Stimulated activated CD4-positive, alpha-beta T cell treated with anti-CD3 and anti-CD28 coated beads, Interleukin-1b, Interleukin-23, amount 100 ng/mL, for 1 hour (primary cell): ENCODE measurements at places on chromosomes 5 and 9.

DNA sequence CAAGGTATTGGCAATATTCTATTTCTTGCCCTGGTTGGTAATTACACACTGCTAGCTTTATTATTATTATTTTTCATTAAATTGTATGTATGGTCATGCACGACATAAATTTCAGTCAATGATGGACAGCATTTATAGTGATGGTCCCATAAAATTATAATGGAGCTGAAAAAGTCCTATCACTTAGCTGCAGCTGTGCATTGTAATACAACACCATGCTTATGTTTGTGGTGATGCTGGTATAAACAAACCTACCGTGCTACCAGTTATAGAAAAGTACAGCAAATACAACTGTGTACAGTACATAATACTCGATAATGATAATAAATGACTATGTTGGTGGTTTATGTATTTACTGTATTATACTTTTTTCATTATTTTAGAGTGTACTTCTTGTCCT, 65.5 kb downstream of the NR3C1 start:
- no peak for DNase-seq

- no peak for DNase-seq
Observed at GRCh38 chr5:171010816-171011215, 149.0 kb downstream of the RANBP17 start.

DNA sequence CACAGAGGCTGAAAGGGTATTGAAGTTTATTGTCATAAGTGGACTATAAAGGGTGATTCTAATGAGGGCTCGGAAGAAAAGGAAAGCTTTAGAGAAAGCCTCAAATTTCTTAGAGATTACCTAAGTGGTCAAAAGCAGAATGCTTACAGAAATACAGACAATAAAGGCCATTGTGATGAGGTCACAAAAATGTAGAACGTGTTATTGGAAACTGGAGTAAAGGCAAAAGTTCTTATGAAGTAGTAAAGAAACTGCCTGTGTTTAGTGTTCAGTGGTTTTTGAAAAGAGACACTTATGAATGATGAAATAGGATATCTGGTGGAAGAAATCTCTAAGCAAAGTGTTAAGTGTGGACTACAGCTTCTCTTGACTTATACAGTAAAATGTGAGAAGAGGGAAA, 726.9 kb downstream of the DNAH5 start:
- no peak for DNase-seq

DNA sequence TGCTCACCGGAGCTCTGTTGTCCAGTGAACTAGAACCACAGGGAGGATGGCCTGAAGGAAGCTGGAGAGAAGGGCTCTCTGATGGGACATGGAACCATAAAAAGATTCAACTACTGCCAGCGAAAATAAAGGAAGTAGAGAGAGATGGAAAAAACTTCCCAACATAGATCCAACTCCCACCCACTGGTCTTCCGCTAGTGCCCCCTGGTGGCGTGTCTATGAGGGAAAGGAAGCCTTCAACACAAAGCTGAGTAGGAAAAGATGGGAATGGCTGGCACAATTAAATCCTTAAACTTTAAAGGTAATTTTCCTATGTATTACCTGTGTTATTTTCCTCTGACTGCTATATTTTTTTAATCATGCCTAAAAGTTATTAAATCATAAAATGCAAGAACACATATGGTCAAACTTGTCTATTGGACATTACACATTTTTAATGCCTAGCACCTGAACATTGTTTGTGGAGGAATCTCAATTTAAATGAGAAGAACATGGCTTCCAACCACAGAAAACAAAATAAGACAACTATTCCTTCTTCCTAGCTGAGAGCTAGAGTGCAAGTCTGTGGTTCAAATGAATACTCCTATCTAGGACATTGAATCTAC, 51.5 kb downstream of the CEP120 start:
- no peak for DNase-seq

DNA sequence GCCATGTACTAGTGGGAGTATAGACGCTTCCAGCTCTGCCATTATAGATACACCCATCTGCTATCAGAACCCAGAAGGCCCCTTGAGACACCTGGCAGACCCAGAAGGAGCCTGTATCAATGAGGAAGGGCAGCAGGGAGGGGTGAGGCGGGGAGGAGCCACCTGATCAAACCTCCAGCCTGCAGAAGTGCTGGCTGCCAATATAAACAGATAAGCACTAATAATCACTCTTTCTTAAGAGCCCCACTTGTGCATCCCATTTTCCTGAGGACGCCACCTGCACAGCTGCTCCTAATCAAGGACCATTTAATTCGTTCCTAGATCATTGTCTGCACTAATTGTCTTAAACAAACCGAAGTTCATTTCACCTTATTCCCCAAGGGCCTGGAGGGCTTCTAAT, 75.0 kb upstream of the NEK6 start:
- DNase-seq = no peak

DNA sequence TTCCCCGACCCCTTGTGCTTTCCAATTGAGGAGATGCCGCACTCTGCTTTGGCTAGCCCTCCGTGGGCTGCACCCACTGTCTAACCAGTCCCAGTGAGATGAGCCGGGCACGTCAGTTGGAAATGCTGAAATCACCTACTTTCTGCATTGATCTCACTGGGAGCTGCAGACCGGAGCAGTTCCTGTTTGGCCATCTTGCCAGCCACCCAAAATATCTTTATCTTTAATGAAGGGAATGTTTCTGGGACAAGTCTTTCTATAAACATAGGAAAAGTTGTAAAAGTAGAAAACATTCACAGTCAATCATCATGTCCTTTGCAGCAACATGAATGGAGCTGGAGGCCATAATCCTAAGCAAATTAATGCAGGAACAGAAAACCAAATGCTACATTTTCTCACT, 147.6 kb downstream of the RPS23 start:
- no peak for DNase-seq

DNA sequence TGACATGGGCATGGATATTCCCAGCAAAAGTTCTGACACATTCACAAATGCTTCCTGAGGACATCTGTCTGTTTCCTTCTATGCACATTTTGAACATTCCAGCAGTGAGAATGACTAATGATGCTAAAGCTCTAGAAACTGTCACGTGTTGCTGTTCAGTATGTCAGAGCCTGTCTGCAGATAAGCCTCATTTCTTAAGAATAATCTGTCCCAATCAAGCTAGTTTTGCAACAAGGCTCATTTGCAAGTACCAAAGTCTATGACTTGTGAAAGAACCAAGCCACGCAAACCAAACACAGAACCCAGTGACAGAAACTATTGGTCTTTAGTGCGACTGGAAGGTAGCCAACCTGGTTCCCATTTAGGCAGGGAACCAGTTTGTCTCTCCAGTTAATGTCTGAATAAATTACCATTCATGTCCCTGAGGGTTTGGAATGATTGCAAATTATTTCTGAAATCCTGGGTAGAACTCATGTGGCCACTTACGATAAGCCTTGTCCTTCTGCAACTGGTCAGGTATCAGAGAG, 178.5 kb downstream of the C9orf152 start:
- no peak for DNase-seq

DNA sequence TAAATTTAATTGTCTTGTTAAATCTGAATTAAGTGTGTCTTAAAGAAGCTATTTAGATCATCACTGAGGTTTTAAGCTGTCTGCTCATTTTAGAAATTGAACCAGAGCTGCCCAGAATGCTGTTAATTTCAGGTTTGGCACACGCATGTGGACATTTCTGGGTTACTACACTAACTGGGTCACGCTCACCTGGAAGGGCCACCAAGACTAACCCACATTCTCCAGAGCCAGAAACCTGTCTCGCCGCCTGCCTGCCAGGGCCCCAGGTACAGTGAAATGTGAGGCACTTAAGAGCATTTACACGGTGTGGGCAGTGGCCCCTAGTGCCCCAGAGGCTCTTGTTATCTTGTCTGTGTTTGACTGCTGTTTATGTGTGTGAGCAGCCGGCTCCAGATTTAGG, 46.6 kb downstream of the ATP10B start:
- no peak for DNase-seq

DNA sequence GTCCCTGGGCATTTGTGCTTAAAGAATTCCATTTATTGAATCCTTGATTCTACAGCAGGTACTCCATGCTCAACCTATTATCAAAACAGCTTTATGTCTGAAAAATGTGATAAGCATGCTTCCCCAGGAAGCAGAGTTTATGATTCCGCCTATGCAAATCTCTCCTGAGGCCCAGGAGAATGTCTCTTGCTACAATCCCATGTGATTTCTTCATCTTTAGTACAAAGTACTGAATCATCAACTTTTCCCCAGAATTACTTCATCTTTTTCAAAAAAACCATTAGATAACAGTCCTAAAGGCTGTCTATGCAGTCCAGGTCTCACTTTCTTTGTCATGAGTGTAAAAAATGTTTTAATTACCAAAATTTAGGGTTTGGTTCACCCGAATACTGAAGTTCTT, 130.2 kb upstream of the ADAMTSL1 start:
- DNase-seq = no peak

- no peak for DNase-seq
Observed at GRCh38 chr5:136703706-136704105, 338.4 kb upstream of the TRPC7 start.

DNA sequence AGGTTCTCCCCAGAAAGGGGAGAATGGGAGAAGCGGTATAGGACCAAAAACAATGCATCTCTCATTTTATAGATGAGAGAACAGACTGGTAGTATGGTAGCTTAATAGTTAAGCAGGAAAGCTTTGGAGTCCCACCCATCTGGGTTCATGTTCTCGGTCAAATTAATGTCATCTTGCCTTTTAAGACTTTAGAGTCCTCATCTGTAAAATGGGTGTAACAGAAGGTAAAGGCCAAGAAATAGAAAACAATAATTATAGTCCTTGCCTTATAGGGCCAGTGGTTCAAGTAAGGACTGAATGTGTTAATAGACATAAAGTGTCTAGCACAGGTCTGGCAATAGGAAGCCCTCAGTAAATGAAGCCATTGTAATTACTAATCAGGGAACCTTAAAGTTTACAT, 16.4 kb downstream of the SMIM3 start:
- DNase-seq = no peak

- DNase-seq = no peak
Observed at GRCh38 chr5:108836492-108836891, 88.8 kb downstream of the FER start.

DNA sequence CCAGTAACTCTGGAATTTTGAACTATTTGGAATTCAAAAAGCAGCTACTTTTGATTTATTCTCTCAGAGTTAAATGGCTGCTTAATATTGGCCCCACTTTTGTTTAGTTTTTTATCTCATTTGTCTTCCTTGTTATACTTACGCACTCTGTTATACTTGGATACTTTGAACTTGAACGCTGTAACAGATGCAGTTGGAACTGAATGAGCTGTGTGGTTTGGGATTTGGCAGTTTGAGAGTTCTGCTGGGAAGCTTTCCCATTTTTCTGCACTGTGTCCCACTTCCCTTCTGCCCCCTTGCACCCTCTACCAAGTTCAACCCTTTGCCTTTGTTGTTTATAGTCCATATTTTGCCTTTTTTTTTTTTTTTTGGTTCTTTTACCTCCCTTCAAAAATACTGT, 3.8 kb downstream of the RHOBTB3 start:
- no peak for DNase-seq

DNA sequence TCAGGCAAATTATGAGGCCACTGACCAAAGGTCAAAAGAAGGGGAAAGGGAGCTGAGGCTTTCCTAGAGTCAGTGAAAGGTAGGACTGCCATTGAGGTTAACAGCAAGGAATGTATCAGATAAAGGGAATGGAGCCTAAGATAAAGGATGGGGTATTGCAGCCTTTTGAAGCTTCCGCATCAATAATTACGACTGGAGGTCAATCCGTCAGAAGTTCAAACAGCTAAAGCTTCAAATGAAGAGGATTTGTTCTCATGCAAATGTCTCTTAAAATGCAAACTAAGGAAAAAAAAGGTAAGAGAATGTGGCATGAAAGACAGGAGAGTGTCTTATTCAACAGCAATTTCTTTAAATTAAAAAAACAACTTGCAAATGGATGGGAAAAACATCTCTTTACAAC, 341.1 kb upstream of the RGMB start:
- no peak for DNase-seq

DNA sequence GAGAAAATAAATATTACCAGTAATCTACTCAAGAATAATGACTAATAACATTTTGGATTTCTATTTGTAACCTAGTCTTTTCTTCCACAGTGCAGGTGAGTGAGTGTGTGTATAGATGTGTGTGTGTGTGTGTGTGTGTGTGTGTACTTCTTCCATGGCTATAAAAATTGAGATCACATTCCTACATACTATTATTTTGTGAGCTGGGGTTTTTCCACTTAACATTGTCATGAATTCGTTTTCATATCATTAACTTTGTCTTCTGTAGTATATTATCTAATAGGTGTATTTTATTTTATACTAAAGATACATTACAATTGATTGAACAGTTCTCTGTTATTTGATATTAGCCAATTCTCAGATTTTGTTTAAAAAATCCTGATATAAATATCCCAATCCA, 152.4 kb upstream of the TRPC7 start:
- no peak for DNase-seq

DNA sequence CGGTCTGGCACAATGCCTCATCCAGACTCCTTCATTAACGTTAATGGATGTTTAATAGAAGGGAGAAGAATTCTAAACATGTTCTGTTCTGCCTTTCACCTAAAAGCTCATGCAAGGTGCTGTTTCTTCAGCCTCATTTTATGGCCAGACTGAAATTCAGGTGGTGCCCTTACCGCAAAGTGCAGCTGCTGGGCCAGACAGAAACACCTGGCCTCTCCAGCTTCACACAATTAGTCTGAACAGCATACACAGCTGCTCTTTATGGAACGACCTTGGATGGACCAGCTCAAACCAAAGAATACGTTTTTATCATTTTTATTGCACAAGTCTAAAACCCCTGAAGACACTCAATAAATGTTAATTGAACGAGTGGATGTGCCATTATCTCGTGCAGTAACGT, 4.6 kb downstream of the SNCAIP start:
- no peak for DNase-seq

DNA sequence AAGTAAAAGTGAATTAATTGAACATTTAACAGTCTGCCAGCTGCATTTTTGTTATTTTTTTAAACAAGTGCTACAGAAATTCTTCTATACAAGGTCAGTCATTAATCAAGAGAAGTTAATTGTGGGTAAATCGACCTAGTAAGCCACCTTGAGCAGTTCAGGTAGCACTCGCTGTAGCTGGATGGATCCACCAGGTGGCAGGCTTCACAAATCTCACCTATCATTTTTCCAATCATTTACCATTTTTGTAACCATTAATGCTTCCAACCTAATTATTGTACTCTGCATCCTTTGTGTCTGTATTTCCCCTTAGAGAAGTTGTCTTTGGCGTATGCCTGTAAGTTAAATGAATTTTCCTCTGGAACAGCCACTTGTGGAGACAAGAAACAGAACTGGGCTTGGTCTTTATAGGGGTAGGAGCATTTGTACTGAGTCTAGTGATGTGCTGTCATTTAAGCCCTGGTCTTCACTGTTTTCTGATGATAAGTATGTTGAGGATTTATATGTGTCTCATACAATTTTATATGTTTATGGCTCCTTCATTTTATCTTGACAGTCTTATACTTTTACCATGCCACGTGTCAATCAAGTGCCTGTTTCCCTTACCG, 39.5 kb downstream of the CD180 start:
- peak; percentile 23 for DNase-seq
